ENCODE measurements at places on chromosomes 2 and 18. TPM values are rescaled to one million over a fixed set of nuclear protein-coding genes. Genes with fewer than 3 reads are reported as not detected.

The CDH20 gene
- not detected for total RNA-seq

The RETREG2 gene
- 46.5 TPM for total RNA-seq

The TXNL4A gene
- total RNA-seq = 117 TPM

The MC4R gene
- total RNA-seq = not detected

The AMER3 gene
- not detected for total RNA-seq

The SPATA3 gene
- not detected for total RNA-seq

The UCN gene
- 0.13 TPM for total RNA-seq

The MBP gene
- 0.40 TPM for total RNA-seq

The C2orf80 gene
- total RNA-seq = not detected

The RSAD2 gene
- 0.13 TPM for total RNA-seq

The ZFP36L2 gene
- total RNA-seq = 11.8 TPM

The DSEL gene
- 14.6 TPM for total RNA-seq

The GCKR gene
- 9.6 TPM for total RNA-seq

The CD8A gene
- total RNA-seq = not detected

The CNDP1 gene
- total RNA-seq = not detected

The ANKRD30B gene
- not detected for total RNA-seq

The ARHGAP25 gene
- total RNA-seq = 3.0 TPM

The ACSL3 gene
- total RNA-seq = 121 TPM

The NFATC1 gene
- total RNA-seq = 5.7 TPM

The GALR1 gene
- not detected for total RNA-seq

The LTBP1 gene
- 9.5 TPM for total RNA-seq

The TEX44 gene
- not detected for total RNA-seq

The GLB1L gene
- 5.0 TPM for total RNA-seq

The FANCL gene
- 17.8 TPM for total RNA-seq

The IL36RN gene
- total RNA-seq = not detected

The IL37 gene
- total RNA-seq = not detected

The NIFK gene
- 117 TPM for total RNA-seq

The CASP10 gene
- 38.4 TPM for total RNA-seq

The ATP6V1B1 gene
- 0.07 TPM for total RNA-seq

The NFE2L2 gene
- 98.3 TPM for total RNA-seq

The FRZB gene
- total RNA-seq = not detected

The HYCC2 gene
- total RNA-seq = 31.5 TPM

The B3GNT7 gene
- 0.50 TPM for total RNA-seq

The GULP1 gene
- 27.7 TPM for total RNA-seq

The VSNL1 gene
- not detected for total RNA-seq

The REG3A gene
- not detected for total RNA-seq

The POMC gene
- 0.29 TPM for total RNA-seq

The RAX gene
- total RNA-seq = not detected

The ZNF516 gene
- total RNA-seq = 12.0 TPM

The SCG2 gene
- total RNA-seq = not detected

The HOXD12 gene
- total RNA-seq = not detected

The HOXD4 gene
- total RNA-seq = 8.7 TPM

The COL4A4 gene
- 0.93 TPM for total RNA-seq

The STON1 gene
- total RNA-seq = 9.7 TPM

The TMEFF2 gene
- 0.07 TPM for total RNA-seq

The ARHGAP15 gene
- total RNA-seq = not detected

The SERPINB13 gene
- total RNA-seq = 0.13 TPM

The NOSTRIN gene
- 0.07 TPM for total RNA-seq

The PTH2R gene
- not detected for total RNA-seq

The RESP18 gene
- total RNA-seq = not detected

The DYNAP gene
- total RNA-seq = not detected

The CHST9 gene
- not detected for total RNA-seq

The PRKAG3 gene
- total RNA-seq = not detected

The ALPI gene
- not detected for total RNA-seq

The ICOS gene
- not detected for total RNA-seq
